ENCODE measurements at places on chromosomes 6 and 20.
A peak's percentile ranks its signal among the peaks of the same experiment; 100 is the strongest.

DNA sequence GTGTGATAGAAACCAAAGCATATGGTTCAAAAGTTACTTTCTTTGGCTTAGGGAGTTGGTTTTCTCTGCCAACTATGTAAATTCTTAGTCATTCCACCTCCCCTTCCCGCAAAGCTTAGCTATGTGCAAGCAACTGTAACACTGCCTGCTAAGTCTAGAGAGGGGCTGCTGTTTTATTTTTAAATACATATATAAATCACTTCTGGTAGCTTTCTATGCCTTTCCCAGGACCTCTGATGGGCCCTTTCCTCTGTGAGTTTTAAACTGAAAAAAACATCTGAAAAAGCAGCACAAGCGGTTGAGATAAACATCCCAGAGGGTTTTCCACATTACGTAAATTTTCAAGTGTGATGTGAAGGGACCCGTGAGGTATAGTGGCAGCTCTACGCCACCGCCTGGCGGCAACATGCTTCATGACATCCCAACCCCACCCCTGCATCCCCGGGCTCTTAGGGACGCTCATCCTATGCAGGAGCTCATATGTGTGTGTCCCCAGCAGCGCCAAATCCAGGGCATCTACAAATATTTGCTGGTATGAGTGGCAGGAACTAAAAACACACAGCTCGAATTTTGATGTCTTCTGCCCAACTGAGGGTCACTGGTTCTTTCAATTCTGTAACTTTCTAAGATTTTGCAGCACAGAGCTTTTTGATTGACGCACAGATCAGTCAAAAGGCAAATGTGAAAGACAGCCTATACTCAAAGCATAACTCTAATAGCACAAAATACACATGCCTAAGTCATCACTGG lies 12.7 kb downstream of the SAYSD1 start:
- peak; percentile 55 for DNase-seq

- DNase-seq: peak; percentile 74
These were observed 35.3 kb upstream of the PTGIS start for GRCh38 chr20:49603209-49603627.

DNA sequence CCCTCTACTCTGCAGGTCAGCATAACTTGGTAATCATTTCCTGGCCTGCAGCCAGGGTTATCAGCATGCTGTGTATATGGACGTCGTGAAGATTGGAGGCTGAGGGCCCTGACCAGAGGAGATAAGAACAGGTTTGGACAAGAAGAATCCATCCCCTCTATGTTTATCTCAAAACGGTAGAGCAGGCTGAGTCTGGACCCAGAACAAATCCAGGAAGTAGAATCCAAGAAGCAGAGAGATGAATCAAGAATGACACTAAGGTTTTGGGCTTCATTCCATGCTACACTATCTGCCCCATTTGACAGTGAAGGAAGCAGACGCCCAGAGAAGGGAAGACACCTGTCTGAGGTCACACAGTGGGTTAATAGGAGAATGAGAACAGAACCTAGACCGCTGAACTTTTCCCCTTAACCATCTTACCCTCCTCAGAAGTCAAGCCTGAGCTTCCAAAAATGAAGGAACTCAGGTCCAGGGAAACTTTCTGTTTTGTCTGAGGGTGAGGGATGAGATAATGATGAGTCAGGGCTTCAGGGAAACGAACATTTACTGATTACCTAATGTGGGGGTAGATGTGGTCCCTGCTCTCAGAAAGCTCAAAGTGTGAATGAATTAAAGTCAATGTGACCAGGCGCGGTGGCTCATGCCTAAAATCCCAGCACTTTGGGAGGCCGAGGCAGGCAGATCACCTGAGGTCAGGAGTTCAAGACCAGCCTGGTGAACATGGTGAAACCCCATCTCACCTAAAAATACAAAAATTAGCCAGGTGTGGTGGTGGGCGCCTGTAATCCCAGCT lies 9.4 kb upstream of the COMMD7 start:
- DNase-seq: no peak

DNA sequence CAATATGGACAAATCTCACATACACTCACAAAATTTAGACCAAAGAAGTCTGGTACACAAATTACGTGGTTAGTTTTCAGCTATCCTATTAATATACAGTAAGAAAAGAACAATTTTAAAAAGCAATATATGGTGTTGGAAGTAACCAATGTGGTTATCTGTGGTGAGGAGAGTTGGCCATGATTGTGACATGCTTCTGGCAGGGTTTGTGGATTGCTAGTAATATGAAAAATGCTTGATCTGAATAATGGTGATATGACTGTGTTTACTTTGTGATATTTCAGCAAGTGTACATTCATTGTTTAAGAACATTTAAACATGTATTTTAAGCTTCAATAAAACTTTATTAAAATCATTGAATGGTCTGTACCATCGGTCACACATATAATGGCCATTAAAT lies 99.1 kb downstream of the ADGB start:
- no peak for DNase-seq

- DNase-seq: no peak
These were observed 353.1 kb upstream of the TSHZ2 start for GRCh38 chr20:52619101-52619500.

GRCh38 chr6:12585497-12585958 lies 131.0 kb upstream of the PHACTR1 start:
- no peak for DNase-seq

- no peak for DNase-seq
These were observed 671.2 kb downstream of the COL12A1 start for GRCh38 chr6:74534465-74535211.

- no peak for DNase-seq
These were observed 45.1 kb upstream of the EEF1A1 start for GRCh38 chr6:73565767-73566485.

GRCh38 chr6:95578106-95578410 lies 723 bp downstream of the MANEA start:
- no peak for DNase-seq

GRCh38 chr20:6769903-6770785 lies 2.7 kb downstream of the BMP2 start:
- DNase-seq: peak; percentile 68

DNA sequence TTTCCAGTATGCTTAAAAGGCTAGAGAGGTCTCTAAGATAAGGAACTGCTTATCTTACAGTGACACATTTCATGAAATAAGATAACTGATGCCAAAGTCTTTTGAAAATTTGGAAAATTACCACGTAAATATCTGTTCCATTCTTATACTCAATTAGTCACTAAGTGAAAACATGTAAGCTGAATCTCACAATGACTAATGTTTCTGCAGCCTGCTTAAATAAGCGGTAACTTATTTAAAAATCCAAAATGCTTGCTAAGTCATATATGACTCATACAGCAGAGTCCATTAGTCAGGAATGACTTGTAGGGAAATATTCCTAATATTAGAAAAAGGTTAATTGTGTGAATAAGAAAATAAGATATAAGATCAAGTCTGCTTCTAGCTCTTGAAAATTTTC lies 27.8 kb upstream of the LGSN start:
- no peak for DNase-seq

GRCh38 chr6:129710450-129711270 lies 683 bp upstream of the ARHGAP18 start:
- no peak for DNase-seq

DNA sequence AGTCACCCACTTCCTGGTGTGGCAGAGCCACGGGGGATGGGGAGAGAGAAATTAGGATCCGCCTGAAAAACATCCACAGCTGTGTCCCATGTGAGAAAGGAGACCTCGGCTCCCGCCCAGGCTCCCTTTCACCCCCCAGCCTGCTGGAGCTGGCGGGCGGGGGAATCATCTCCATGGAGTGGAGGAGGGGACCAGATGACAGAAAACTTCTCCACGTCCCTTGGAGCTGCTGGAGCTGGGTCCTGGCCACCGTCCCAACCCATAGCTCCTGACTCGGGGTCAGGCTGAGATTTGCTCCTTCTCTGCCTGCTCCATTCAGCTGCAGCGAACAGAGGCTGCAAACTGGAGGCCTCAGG lies 113.8 kb downstream of the CEBPB start:
- peak; percentile 73 for DNase-seq

GRCh38 chr6:129597023-129597713 lies 112.8 kb downstream of the ARHGAP18 start:
- no peak for DNase-seq

GRCh38 chr20:44465001-44465560 lies 10.6 kb upstream of the TTPAL start:
- no peak for DNase-seq

DNA sequence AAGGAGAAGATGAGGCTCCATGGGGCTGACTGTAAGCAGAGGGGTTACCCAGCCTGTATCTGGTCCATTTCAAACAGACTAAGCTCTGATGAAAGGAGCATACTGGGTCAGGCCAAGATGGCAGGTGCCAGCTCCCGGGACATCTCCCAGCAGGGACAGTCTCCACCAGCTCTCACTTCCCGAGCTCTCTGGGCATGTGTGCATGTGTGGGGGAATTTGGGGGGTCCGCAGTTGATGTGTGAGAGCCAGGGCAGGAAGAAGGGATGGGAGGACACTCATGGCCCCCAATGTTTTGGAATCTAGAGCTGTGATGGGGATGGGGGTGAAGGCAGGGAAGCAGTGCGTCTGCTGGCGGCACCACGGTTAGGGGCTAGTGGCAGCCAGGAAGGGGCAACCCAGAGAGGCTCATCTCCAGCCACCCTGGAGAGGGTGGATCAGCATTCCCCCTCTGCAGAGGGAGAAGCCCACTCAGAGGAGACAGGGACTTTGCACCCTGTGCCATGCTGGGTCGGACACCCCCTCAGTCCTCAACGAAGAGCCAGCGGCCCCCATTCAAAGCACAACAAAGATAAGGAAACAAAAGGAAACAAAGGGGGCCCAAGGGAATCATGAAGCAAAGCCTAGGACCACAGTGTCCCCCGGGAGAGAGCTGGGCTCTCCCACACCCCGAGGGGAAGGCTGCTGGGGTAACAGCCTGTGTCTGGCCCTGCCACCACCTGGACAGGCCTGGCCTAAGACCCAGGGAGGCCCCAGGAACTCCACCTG lies 52.4 kb downstream of the DSTN start:
- DNase-seq: peak; percentile 37

DNA sequence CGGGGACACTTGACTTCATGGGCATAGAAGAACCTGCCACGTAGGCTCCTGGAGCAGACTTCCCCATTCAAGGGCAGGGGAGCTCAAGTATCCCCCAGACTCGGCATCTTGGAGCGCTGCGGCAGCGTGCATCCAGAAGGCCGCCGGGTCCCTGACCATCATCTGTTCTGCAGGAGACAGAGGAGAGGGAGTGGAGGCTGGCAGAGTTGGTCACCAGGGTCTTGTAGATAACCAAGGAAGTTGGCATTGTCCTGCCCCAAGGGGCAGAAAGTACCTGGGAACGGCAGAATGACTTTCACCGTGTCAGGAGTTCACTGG lies 82.8 kb downstream of the TCP11 start:
- DNase-seq: no peak

DNA sequence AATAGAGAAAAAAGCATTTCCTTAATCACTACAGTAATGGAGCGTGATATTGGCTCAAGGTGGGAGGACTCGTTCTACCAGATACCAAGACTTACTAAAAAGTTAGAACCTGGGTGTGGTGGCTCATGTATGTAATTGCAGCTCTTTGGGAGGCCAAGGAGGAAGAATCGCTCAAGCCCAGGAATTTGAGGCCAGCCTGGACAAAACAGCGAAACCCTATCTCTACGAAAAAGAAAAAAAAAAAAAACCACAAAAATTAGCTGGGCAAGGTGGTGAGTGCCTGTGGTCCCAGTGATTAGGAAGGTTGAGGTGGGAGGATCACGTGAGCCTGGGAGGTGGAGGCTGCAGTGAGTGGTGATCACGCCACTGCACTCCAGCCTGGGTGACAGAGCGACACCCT lies 24.0 kb upstream of the ATRN start:
- DNase-seq: no peak
